NCI-H146 (cell line): ENCODE measurements at places on chromosomes 3 and 15.

DNA sequence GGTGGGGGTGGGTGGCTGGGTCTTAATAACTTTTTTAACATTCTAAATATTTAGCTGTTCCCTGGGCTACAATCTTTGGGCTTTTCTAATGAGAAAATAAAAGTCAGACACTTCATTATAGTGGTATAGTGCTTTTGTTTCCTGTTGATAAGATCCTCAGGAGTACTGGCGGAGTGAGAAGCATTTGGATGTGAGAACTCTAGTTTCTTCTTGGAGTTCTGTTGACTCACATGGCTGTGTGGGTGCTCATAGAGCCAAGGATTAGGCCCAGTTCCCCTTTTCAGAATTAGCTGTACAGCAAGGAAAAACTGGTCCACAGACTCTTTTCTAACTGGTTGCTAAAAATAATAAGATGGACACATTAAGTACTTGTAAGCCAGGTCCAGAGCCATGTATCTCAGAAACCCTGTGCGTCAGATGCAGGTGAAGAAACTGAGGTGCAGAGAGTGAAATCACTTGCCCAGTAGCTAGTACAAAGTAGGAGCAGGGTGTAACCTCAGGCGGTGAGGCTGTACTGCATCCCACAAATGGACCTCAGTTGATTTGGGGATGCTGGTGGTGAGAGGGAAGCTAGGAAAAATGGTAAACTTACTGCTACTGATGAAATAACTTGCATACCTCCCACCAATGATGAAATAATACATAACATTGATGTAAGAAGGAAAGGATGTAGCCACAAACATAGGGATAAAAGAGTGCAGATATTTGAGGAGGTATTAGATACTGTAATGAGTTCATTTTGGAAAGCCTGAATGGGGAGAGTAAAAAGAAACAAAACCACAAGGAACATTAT, 2.3 kb downstream of the ITPR1 start:
- DNase-seq, result no peak

DNA sequence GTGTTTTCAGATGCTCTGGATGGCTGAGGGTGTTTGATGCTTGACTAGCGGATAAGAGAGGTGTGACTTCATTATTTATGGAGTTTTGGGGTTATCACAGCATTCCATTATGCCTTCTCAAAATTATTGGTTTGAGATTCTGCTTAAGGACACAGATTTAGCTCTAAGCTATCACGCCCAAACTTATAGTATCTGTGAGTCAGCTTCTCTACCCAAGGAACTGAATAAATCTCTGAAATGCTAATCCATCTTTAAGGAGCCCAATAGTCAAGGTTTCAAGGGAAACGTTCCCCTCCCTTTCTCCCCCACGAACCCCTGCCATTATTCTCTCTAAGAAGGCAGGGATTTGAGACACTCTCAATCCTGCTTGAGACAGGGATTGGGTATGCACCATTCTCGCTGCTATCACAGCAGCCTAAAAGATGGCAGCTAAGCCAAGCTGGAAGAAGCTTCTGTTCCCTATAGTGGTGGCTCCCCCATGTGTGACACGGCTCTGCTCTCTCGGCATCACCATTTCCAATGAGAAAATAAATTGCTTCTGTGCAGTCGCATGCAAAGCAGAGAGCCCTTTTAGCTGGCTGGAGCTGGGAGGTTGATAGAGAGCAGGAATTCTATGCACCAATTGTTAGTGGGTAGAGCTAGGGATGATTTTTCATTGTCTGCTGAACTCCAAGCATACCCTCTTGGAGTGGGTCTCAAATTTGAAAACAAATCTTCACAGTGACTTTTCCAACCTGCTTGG, 151.1 kb downstream of the IL20RB start:
- DNase-seq, result no peak

- peak; percentile 92 for DNase-seq
These were observed 72.3 kb downstream of the BLM start for GRCh38 chr15:90789462-90789861.

DNA sequence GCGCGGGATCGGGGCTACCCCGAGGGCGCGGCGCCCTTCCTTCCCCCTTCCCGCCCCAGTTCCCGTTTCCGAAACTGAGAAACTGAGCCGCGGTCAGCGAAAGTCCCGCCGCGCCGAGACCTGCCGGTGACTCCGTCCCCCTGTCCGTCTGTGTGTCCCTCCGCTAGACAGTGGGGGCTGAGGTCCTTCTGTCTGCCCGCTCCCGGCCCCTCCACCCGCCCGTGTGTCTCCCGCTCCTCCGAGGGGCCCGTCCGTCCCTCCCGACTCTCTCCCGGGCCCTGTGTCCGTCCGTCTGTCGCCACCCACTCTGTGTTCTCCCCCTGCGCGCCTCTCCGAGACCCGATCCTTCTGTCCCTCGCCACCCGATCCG, 426 bp downstream of the PRKCD start:
- DNase-seq, result peak; percentile 48

- DNase-seq, result no peak
These were observed 152.0 kb upstream of the PEX5L start for GRCh38 chr3:180188512-180189309.

DNA sequence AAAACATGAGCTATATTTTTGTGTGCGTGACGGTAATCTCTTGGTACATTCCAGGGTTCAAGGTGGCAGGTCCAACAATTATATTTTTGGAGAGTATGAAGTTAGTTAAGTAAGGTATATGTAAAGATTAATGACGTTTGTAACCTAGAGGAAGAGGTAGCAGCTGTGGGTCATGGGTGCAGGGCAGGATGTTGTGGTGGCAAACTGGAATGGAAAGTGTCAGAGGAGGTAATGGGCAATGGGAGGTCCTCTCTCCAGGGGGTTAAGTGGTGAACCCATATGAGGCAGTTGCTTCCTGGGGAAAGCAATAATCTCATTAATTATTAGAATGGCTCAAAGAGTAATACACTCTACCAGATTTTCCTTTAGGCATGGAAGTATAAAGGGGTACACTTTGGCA, 1.0 kb upstream of the CD200R1L start:
- DNase-seq, result no peak

DNA sequence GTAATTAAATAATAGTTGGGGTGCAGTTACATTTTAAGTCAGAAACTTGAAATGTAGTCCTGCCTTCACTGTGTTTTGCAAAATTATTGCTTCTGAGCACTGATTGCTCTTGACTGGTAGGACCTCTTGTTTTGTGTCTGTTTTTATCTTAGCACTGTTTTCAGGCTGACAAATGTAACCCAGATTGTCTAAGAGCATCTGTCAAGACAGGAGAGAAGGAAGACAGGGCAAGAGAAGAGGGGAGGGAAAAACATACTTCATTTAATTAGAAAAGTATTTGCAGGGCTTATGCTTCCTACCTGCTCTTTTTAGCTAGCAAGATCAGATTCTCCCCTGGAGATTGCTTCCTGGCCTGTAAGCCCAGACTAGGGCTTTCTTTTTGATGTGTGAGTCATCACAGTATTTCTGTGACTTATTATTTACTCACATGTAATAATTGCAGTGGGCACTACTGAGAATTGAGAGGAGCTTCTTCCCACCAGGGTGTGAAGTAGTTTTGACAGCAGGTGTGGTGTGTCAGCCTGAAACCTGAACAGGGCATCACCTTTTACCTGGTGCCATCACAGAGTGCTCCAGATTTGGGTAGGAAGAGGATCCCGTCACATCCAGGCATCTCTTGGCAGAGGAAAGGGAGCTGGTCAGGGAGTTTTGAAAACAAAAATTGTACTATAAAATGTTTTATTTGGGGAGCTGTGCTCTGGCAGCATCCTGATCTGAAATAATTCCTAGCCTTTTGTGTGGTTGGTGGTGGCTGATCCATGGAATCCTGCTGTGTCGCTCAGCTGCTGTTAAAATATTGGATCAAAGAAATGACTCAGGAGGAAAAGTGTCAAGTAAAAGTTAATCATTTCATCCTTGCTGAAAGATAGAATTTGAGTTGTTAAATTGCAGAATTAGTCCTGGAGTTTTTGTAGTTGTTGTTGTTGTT, 98.2 kb downstream of the TMEM108 start:
- peak; percentile 98 for DNase-seq

GRCh38 chr15:77519540-77519939, 98.9 kb downstream of the HMG20A start:
- no peak for DNase-seq

GRCh38 chr3:191227541-191227940, 28.5 kb downstream of the OSTN start:
- no peak for DNase-seq

DNA sequence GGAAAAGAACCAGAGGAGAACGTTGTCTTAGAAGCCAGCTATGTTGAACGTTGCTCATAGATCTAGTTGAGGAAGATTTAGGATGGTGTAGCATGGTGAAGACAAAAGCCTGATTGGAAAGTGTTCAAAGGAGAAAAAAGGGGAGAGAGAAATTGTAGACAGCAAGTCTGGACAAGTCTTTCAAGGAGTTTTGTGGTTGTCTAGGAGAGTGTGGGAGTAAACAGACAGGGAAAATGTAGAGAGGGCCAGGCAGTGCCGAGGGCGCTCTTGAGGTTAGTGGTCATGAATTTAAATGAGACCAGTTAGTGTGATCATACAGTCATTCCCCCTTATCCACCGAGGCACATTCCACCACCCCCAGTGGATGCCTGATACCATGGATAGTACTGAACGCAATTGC, 167.5 kb upstream of the IL12A start:
- no peak for DNase-seq

GRCh38 chr3:182067423-182067822, 355.7 kb downstream of the SOX2 start:
- DNase-seq, result no peak

DNA sequence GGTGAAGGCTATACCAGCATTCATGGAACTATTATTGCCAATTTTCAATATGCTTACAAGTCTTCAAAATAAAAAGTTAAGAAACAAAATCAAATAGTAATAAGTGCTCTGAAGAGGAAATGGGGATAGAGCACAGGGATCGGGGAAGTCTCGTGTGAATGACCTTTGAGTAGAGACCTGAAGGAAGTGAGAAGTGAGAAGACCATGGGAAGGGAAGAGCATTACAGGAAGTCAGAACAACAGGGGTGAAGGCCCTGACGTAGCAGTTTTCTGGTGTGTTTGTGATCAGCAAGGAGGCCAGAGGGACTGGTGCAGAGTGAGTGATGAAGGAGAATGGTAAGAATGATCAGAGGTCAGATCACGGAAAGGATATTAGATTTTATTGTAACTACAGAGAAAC, 48.1 kb downstream of the STAC start:
- no peak for DNase-seq

DNA sequence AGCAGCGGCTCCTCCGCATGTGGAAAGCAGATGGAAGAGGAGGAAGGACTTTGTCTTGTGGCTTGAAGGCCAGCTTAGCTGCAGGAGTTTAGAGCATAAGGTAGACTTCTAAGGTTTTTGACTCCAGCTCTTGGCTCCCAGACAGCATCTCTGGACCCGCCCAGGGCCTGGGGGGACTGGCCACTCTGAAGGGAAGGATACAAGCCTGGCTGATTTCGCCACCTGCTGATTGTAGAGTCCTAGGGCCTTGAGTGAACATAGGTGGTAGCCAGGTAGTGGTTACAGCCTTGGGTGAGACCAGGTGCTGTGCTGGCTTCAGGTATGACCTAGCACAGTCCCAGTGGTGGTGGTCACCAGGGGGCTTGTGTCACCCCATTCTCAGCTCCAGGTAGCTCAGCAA, 48.4 kb upstream of the RPL35A start:
- no peak for DNase-seq

DNA sequence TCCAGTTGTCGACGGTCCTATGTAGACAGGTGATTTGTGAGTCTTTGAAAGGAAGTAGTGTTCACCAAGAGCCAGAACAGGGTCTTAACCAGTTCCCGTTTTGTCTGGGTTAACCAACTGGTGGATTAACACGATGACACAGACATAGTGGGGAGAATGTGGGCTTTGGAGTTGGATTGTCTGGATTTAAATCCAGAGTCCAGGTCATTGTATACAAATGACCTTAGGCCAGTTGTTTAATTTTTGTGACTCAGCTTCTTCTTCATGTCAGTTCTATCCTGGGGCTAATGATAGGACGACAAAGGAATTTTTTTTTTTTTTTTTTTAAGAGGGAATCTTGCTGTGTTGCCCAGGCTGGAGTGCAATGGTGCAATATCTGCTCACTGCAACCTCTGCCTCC, 126.7 kb downstream of the LPP start:
- DNase-seq, result no peak

DNA sequence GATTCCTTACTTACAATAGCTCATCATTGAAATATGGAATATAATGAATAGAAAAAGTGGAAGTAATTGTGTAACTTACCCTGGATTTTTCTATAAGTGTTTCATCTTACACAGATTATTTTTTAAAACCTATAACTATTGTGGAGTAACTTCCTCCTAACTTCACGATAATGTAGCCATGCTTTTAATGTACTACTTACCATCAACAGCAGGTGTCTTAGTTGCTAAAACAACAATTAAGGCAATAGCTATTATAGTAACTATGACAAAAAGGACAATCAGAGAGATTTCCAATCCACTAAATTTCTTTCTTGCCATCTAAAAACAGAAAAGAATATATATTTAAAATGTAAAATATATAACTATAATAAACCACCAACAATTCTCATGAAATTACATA, 2.6 kb downstream of the SI start:
- DNase-seq, result no peak

DNA sequence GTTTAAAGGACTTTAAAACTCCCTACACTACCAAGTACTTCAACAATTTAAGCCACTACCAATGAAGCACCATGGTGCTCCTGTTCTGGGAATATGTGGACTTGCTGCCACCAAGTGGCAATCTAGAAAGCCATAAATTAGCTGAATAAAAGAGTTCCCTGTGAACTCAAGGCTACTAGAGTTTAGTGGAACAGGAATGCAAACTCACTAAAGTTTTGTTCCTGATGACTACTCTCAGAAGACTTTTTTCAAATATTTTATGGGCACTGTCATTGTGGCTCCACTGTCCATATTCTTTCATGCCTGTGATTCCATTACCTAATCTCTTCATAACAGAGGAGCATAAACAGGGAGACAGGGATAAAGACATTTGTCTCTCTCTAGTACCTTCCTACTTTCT, 63.9 kb downstream of the TMCC1 start:
- peak; percentile 72 for DNase-seq

DNA sequence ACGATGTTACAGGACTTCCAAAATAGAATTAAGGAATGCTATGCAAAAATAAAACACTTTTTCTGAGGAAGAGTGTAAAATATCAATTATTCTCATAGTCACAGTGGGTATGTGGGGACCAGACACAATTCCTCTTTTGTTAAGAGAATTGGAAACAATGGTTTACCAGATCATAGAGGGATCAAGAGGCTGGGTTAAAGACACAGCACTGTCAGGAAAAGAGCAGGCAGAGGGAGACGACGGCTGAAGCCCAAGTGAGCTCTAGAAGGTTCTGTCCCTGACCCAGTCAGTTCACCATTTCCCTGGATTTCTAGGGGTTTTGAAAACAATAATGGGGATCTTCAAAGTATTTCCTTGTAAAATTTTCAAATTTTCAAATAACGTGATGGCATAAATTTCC, 54.0 kb upstream of the POLR2M start:
- no peak for DNase-seq
